ENCODE measurements at places on chromosomes 3 and 15.
A peak's percentile ranks its signal among the peaks of the same experiment; 100 is the strongest.

- no peak for DNase-seq
Measured at GRCh38 chr15:39801641-39802309, 19.1 kb upstream of the FSIP1 start.

GRCh38 chr3:12947504-12948369, 106.4 kb upstream of the RPL32 start:
- no peak for DNase-seq

DNA sequence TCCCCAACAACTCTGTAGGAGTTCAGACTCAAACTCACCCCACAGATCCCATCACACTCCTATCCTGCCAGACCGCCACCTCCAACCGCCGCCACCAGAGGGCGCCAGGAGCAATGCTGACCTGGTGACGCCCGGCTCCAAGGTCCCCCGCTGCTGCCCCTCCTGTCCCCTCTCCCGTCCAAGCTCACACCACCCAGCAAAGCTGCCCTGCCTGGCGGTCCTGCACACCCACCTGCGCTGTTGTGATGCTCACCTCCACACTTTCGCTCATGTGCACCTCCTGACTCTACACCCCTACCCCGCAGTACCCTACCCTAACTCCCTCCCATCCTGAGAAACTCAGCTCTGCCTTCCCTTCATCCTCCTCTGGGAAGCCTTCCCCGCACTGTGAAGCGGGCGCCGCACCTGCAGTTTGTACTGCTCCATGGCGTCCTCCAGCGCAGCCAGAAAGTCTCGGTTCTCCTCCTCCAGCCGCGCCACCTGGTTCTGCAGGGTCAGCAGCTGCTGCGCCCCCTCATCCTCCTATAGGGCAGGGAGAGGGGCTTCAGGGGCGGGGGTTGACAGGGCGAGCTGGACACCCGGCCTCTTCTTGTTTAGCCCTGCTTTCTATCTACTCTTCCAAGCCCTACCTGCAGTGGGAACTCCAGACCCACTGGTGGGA, 7.9 kb downstream of the KIF7 start:
- peak; percentile 24 for DNase-seq

- DNase-seq: no peak
Measured at GRCh38 chr15:72515591-72516389, 41.7 kb downstream of the ARIH1 start.

DNA sequence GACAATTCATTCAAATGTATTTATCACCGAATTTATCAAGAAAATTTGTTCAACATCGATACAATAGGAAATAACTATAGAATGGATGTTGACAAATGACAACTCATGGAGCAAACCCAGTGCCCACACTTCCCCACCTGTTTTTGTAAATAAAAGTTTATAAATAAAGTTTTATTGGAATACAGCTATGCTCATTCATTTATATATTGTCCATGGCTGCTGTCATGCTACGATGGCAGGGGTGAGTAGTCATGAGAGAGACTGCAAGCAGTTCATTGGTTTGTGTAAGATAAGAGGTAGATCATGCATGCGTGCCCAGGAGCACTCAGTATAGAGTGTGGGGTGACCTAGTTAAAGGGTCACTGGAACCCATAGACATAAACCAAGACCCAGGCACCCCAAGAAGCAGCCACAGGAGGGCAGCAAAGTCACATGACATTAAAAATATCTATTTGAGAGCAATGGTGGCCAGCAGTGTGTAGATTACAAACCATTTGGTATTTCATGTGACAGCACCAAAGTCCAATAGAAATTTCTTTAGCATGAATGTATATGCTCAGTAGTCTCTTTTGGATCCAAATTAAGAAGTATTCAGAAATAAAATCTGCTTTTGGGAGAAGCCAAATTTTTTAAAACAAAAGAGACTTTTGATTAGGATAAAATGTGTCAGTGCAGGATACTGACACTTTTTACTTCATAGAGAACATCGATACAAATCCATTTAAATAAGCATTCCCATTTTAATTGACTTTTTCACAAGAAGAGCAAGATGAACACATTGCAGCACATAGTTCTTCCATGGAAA, 794.8 kb downstream of the MCTP2 start:
- DNase-seq: no peak

GRCh38 chr3:46489381-46489780, 8.4 kb upstream of the RTP3 start:
- DNase-seq: no peak

DNA sequence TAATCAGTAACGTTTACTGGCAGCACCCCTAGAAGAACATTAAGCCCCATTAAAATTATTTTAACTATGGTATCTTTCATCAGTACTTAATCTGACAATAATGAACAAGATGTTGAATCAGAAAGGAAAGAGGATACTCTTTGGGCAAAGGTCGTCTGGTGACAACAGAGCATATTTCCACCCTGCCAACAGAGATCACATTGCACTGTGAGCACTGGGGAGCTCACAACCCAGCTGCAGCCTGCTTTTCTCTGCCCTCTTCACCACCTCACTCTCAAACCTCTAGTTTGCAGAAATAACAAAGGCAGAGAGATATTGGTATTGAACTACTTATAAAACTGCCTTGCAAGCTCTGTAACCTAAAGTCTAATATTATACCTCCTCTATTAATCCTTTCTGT, 130.0 kb downstream of the FBN1 start:
- no peak for DNase-seq

DNA sequence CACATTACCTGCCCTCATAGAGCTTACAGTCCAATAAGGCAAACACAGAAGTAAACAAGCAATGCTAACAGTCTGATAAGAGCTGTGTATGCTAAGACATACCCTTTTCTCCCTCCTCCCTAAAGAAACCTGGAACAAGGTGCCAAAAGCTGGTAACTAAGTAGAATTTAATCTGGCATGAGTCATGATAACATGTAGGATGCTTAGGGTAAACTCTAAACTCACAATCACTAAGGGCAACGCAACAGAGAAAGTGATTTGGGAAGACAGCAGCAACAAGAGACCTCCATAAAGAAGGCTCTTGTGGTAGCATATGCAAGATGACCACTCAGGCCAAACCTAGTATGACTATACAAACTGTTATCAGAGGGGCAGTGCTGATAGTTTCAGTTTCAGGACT, 55.5 kb downstream of the MYO1E start:
- DNase-seq: no peak

DNA sequence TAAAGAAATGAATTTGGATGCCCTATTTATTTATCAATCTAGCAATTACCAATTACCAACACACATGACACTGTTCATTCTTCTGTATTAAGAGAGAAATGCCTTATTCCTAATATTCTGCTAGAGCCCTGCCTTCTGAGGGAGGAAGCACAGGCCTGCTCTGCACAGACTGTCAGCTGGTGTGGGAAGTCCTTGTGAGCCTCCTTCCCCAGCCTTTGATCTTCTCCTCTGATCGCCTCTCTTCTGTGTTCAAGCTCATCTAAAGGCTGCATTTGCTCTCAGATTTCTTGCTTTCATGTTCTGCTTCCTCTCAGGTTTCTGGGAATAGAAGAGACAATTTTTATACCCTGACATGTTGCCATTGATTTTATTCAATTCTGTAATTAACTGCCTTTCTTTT, 290.6 kb upstream of the UMPS start:
- DNase-seq: no peak

DNA sequence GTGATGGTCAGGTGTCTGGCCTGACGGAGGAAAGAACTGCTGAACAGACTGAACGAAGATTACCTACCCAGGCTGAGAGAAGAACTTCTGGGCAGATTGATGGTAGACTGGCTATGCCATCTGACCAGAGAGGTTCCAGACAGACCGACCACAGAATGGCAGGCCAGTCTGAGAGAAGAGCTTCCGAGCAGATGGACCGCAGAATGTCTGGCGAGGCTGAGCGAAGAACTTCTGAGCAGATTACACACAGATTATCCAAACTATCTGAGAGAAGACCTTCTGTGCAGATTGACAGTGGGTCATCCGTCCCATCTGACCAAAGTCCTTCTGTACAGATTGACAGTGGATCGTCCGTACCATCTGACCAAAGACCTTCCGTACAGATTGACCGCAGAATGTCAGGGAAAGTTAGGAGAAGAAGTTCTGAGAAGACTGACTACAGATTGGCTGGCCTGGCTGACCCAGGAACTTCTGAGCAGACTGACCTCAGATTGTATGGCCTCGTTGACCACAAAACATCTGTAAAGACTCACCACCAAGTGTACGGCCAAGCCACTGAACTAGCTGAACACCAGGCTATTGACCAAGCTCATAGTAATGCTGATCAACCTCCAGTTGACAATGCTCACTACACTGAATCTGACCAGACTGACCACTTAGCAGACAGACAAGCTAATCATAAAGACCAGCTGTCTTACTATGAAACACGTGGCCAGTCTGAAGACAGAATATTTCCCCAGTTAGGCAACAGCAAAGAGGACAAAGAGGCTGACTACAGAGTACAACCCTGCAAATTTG, 812 bp downstream of the TEX55 start:
- no peak for DNase-seq

GRCh38 chr3:141643391-141643790, 94.7 kb upstream of the RNF7 start:
- DNase-seq: no peak

DNA sequence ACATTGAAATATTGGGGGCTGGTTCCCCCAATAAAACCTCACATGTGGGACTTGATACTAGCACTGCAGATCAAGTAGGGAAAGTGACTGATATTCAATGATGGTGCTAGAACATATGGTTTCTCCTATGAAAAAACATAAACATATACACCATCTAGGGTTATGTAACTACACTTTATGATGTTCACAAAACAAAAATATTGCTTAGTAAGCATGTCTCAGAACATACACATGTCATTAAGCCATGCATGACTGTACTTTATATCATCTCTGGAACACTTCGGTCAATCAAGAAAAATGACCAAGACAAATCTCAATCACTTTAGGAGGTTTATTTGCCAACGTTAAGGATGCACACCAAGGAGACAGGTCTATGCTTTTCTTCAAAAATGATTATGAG, 57.4 kb downstream of the ZNF717 start:
- no peak for DNase-seq

- DNase-seq: no peak
Measured at GRCh38 chr3:118810499-118811035, 224.1 kb downstream of the IGSF11 start.

DNA sequence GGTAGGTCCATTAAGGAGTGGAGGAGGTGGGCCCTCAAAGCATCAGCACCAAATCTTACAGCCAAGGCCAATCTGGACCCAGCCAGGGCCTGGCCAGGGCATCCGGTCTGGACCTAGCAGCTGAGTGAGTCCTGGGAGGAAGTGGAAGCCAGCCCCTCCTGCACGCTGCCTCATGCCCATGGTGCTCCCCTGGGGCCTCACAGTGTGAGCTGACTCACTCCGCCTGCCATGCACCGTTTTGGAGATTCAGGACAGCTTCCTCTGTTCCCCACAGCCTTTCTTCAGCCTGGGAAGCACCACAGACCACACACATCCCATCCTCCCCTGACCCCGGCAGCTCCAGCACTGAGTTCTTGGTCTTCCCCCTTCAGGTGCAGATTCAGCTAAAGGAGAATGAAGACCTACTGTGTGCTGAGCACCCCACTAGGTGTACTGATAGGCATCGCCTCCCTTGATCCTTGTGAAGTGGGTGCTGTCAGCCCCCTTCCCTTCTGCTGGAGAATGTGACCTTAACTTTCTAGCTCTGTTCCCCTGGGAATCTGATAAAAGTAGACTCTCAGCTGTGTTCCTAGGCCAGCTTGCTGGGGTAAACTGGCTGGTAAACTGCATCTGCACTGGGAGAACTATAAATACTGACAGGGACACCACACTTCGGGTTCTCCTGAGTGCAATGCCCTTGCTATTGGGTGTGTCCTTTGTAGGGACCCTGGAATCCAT, 36.8 kb upstream of the SEC13 start:
- DNase-seq: no peak

- peak; percentile 31 for DNase-seq
Measured at GRCh38 chr3:124565013-124565412, 165.2 kb upstream of the UMPS start.

DNA sequence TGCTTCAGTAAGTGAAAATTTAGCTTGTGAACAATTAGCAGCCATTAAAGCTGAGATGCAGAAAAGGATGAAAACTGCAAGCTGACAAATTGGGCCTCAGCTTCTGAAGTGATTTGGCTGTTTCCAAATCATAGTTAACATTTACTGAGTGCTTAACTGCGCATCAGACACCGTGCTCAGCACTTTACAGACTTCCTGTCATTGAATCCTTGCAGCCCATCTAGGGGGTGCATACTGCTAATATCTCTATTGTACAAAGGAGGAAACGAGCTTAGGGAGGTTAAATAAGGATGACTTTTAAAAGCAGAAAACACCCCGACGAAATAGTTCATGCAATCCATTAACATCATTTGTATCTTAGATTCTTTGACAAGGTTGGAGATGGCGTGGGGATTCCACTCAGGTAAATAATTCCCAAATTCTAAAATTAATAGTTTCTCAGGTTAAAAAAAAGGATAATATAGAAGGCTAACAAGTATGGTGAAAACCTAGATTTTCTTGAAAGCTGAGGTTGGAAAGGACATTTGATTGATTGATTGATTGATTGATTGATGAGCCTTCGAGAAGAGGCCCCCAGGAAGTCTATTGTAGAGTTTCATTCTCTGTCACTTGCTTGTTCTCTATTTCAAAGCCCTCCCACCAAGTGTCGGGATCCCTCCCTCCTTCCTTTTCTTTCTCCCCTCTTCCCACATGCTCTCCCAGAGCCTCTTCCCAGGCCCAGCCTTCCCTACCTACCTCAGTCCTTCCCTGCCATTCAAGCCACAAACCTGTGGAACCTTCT, 23.5 kb upstream of the EPHB3 start:
- no peak for DNase-seq

DNA sequence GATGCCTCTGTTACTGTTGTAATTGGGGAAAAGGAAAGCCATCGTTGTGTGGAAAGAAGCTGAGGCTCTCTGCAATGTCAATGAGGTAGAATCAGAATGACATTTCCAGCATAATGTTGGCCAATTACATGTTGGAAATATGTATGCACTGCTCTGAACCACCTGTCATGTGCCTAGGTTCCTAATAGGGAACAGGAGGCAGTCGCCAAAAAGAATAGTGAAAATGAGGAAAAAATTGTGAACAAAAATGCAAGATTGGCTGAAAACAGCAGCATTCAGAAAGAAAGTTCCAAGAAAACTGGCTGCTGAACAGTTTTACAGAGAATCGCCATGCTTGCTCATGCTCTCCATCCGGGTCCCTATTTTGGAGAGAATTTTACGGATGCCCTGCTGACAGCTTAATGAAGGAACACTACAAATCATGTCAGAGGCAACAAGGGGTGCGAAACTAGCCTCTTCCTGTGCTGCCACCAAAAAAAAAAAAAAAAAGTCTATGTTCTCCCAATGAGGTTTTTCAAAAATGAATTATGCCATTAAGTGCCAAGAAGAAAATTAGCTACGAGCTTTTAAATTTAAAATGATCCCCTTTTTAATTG, 305.9 kb upstream of the ARRDC4 start:
- DNase-seq: no peak

DNA sequence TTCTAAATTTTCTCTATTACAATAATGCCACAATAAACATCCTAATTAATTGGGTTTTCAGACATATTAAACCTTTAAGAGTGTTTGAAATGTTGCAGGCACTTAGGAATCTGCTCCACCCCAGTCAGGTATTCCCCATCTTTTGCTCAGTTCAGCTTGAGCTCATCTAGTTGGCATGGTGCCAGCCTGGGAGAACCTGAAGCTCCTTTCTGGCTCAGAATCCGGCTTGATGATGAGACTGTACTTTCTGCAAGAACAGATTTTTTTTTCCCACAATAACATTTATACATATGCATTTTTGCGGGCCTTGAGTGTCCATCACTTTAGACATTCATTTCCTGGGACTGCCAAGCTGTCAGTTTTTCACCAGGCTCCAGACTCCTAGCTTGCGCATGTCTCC, 7.7 kb upstream of the OXSR1 start:
- DNase-seq: no peak

GRCh38 chr3:65619451-65619881, 419.3 kb downstream of the MAGI1 start:
- no peak for DNase-seq
